ENCODE measurements at places on chromosomes 6 and 20.

DNA sequence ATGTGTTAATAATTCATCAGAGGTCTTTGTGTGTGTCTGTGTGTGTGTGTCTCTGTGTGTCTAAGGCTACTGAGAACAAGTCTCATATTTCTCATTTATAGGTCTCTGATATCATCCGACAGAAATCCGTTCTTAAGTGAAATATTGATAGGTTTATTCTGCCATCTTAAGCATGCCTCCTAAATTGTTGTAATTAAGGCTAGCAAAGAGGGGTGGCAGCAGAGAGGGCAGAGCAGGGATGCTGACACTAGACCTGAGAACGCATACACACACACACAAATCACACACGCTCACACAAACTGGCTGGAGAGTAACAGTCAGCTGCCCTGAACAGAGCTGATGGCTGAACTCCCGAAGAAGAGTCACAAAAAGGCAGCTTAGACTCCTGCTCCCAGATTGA is 84.9 kb upstream of the LRFN2 start:
- DNase-seq: no peak

GRCh38 chr6:84137051-84137375 is 90.4 kb downstream of the CEP162 start:
- no peak for DNase-seq

GRCh38 chr6:104589940-104590339 is 269.8 kb downstream of the HACE1 start:
- no peak for DNase-seq

DNA sequence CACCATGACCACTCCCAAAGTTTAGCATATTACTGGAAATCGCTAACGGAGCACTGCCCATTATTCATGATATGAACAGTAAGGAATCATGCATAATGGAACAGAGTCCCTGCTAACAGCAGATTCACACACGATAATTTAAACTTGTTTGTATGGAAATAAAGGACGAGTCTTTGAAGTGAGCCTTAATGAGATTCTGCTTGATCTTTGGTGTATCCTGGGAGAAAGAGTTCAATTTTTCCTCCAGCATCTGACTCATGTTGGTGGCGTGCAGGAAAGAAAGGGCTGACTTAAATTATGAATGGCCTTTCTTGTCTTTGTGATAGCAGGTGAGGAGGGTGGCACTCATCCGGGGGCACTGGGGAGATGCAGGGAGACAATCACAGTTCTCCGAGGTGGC is 194.6 kb downstream of the ZNF217 start:
- DNase-seq: no peak

- DNase-seq: no peak
Measured at GRCh38 chr6:28648035-28648877, 122.6 kb downstream of the GPX5 start.

- no peak for DNase-seq
Measured at GRCh38 chr20:17958373-17959256, 10.0 kb downstream of the SNX5 start.

DNA sequence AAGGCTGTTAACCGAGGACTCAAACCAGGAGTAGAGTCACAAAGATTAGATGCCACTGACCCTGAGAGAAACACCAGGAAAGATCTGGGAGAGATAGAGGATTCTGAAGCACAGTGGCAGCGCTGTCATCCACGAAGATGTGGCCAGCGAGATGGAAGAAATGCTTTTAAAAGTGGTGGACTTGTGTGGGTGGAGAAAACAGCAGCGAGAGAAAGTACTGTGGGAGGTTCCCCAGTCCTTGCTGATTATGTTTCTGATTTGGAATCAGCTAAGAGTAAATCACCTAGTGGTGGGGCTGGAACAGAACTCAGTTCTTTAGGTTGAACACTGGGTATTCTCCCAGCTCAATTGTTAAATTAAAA is 435 bp upstream of the ZNF322 start:
- no peak for DNase-seq

DNA sequence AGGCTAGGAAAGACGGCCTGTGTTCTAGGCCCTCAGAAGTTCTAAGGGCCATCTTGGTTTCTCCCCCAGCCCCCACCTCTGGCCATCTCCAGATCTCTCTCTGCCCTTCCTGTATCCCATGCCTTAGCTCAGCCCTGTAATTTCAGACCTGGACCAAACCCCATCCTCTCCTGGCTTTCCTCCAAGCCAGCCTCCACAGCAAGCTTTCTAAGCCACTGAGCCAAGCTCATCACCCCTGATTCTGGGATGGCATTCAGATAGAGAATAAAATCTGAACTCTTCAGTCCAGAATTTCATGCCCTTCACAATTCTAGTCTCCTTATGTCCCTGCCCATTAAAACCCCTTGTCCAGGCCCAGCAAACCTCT is 18.9 kb upstream of the CCM2L start:
- DNase-seq: no peak

DNA sequence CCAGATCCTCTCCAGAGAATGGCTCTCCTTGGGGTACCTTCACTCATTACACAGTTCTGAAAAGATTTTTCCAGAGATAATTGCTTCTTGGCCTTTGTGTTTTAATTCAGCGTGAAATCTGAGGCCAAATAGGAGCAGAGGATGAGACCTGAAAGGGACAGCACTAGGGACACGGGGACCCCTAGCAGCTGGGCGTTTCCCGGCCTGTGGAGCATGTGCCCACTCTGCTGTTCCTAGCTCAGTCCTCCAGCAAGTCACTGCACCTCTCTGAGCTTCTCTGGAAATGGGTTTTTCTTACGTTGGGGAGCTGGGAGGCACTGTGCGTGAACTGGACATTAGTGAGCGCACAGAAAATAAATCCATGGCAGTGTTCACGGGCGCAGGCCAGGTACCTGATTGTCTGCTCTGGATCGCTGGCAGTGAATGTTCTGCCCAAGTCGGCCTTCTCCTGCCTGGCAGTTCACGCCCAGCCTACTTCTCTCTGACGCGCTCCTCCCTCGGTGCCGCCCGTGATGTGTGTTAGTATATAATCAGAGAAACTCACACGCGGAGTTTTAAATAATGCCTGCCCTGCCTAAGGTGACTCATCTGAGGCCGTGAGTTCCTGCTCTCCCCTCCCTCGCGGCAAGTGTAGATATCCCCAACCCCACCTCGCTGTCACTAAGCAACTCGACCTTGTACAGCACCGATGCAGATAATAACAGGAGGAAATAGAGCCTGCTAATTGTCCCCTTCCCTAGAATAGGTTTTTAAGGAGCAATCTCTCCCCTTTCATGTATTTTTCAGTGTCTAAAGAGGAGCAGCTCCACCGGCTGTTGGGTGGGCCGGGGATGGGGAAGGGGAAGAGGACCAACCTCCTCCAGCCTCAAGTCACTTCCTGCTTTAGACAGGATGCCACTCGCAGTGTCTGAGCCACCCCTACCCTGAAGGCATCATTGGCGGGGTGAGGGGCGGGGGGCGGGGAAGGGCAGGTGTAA is 2.7 kb upstream of the TUBB2A start:
- no peak for DNase-seq

GRCh38 chr6:116461331-116461931 is at the start of gene CALHM6:
Gene CALHM6 (plus strand): TSS chr6:116461375. CDS start chr6:116461930, 555 bp downstream.
- no peak for DNase-seq

DNA sequence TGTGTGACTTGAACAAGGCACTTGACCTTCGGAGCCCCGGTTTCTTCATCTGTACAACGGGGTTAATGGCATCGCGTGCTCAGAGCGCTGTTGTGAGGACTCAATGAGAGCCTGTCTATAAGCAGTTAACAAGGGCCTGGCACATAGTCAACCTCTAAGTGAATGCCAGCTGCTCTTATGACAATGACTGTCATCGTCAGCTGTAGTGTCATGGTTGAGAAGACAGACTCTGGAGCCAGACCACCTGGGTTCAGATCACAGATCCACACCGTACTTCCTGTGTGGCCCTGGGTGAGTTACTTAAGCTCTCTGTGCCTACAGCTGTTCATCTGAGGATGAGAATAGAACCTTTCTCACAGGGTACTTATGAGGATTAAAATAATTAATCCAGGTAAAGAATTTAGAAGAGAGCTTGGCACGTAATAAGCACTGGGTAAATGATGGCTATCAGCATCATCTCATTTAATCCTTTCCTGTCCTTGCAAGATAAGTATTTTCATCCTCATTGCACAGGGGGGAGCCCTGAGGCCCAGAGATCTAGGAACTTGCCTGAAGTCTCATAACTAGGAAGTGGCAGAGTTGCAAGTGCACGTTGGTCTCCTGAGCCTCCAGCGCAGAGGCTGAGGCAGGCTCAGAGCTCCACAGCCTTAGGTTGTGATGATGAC is 105.3 kb downstream of the EYA2 start:
- no peak for DNase-seq

GRCh38 chr6:42808492-42809483 is 26.9 kb downstream of the BICRAL start:
- no peak for DNase-seq

GRCh38 chr6:3281631-3282475 is 23.1 kb downstream of the PSMG4 start:
- no peak for DNase-seq

- no peak for DNase-seq
Measured at GRCh38 chr20:1310506-1311190, 18.3 kb downstream of the SDCBP2 start.

GRCh38 chr20:10718661-10719060 is 44.9 kb upstream of the JAG1 start:
- DNase-seq: no peak

GRCh38 chr6:169722362-169723199 is 1.7 kb downstream of the PHF10 start:
- no peak for DNase-seq

GRCh38 chr20:34956751-34957472 is 1.2 kb downstream of the MYH7B start:
- no peak for DNase-seq

DNA sequence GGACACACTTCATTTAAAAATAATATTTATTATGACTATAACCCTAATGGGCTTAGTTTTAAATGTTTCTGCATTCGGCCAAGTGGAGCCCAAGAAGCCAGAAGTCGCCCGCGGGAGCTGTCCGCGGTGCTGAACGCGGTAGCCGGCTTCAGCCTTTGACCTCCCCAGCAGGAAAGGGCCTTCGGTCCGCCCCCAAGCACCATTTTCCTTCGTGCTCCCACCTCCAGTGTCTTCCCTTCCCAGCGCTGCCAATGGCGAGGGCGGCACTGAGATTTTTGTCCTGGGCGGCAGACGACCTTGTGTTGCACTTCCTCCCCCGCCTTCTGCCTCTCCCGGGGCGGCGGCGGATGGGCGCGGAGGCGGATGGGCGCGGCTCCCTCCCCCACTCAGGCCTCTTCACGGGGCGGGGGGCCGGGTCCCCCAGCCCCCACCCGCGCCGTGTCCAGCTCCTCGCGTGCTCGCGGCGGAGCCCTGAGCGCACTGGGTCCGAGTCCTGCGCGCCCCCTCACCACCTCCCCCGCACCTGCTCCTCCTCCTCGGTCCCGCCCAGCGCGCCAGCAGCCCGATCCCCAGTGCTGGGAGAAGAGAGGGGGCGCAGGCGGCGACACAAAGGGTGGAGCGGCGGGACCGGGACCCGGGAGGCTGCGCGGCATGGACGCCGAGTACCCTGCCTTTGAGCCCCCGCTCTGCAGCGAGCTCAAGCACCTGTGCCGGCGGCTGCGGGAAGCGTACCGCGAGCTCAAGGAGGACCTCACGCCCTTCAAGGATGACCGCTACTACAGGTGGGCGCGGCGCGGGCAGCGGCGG is 23.6 kb upstream of the TMEM181 start:
- DNase-seq: no peak

DNA sequence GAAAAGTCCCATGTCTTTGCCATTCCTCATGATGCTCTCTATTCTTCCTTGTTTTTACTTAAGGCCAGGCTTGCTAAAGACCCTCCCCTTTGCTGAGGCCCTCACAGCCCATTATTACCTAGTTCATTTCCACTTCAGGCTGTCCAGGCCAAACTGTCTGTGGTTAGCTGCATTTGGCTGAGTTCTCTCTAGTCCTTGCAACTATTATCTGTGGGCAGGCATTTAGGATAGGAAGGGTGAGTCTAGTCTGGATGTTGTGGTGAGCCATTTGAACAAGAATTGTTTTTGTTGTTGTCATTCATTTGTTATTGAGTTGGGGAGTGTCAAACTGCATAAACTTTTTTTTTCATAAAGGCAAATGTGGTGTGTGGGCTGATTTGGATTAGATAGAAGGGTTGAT is 182.4 kb downstream of the CD109 start:
- no peak for DNase-seq

- no peak for DNase-seq
Measured at GRCh38 chr20:19284400-19285178, 72.1 kb downstream of the SLC24A3 start.

GRCh38 chr6:38264605-38265004 is 375.1 kb downstream of the BTBD9 start:
- no peak for DNase-seq
